Heart right ventricle (tissue), 16 donors: ENCODE measurements at places on chromosomes 4 and X. TPM values are rescaled to one million over a fixed set of nuclear protein-coding genes. Genes with fewer than 3 reads are reported as not detected.

Gene SLC16A2
- 8.1 TPM for total RNA-seq

Gene NPY2R
- not detected for total RNA-seq

Gene MAGEC3
- not detected for total RNA-seq

- no peak for DNase-seq
Measured at GRCh38 chrX:9135901-9136510, 102.1 kb upstream of the FAM9B start.

Gene SYN1
- 15.2 TPM for total RNA-seq

- no peak for DNase-seq
Measured at GRCh38 chrX:78708816-78709215, 38.7 kb upstream of the LPAR4 start.

- no peak for DNase-seq
Measured at GRCh38 chr4:18934197-18934596, 912.6 kb upstream of the LCORL start.

Gene DYNLT3
- total RNA-seq = 18.2 TPM

GRCh38 chr4:5921101-5921980 is 28.5 kb upstream of the CRMP1 start:
- no peak for DNase-seq
